ENCODE measurements at places on chromosomes 5 and 9.

DNA sequence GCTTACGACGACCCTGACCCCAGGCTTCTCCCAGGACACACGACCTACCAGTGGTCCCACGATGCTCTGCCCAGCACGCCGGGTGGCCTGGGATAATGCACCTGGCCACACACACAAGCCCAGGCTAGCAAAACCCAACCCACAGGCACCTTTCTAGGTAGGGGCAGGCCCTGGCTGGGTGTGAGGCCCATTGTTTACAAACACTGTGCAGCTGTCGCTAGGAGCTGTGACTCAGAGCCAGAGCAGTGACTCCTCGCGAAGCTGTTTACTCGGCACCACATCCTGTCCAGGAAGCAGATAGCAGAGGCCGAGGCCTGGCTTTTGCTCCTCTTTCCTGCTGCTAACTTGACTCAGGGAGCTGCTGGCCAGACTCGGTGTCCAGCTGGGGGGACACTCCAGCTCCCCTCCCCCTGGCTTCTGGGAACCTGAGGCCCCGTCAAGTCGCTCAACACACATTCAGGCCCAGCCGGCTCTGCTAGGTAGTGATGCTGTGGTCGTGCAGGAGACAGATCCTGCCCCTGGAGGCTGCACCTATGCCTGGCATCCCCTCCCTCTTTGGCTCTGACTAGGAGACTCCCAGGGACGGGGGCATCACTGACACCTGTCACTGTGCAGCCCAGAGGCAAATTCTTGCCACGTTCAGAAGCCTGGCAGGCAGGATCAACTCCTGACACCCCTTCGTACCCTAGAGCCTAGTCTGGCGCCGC is 12.8 kb upstream of the RALGDS start:
- DNase-seq: peak; percentile 66

DNA sequence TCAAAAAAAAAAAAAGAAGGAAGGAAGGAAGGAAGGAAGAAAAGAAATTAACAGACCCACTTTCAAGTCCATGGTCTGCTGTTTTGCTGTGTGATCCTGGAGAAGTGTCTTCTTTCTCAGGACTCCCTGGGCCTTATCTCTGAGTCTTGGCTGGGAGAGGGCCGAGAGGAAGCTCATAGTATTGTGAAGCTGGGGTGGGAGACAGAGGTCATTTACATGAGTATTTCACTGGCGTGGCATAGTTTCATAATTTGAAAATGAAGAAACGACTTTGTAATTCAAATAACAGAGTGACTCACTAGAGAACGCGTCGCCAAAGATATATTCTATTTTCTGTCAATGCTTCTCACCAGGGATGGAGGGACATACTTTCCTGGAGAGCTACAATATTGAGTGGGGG is 2.4 kb upstream of the C9orf50 start:
- no peak for DNase-seq

- no peak for DNase-seq
Observed at GRCh38 chr5:155974369-155974768, 352.6 kb upstream of the SGCD start.

DNA sequence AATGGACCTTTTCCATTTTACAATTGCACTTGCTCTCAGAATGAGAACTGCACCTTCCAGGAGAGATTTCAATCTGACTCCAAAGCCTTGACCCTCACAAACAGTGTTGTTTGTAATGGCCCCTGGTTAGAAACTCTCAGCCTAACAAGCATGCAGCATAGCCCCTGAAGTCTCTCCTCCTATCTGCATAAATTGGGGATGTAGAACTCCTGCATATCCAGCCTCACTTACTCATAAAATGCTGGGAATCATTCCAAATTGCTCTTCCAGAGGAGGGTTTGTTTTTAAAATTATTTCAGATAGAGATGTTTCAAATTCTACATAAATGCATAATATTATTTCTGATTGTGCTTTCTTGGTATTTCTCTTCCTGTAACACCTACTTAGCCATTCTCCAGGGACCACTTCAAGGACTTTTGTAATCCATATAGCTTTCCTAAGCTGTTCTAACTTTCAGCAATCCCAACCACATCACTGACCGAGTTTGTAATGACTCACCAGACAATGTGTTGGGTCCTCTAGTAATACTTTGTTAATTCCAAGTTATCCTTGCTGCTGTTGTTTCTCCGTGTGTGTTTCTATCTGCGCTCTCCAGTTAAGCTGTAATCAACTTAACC is 143.8 kb upstream of the CCDC152 start:
- DNase-seq: no peak

DNA sequence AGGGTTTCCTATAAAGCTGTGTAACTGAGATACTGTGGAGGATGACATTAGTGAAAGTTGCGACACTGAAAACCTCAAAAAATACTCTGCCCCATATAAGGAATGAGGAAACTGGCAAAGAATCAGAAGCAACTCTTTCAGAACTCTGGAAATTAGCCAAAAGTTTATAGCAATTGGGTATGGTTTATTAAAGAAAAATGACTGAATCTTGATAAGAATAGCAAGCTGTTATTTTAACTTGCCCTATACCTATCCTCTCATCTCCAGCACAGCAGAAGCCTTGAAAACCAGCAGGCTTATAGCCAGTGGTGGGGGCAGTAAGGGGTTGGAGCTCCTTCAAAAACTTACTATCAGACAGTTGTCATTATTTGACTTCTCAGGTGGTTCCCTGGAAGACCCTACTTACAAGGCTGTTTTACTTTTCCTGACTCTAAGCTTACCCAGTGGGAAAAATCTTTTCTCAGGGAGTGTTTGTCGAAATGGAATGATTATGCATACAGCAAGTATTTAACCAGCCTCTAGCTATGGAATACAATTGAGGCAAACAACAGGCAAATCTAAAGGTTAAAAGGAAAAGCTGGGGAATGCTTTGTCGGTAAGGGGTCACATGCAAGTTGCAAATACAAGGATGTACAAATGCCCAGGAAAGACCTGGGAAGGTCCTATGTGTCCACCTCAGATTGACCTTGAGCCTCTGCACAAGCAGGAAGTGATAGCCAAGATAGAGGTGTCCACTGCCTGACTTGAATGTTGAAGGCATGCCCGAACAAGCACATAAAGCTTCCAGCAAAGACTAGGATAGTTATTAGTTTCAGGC is 21.0 kb upstream of the FAM151B start:
- DNase-seq: no peak

GRCh38 chr9:104856413-104856941 is 71.5 kb downstream of the ABCA1 start:
- no peak for DNase-seq

GRCh38 chr5:149015126-149015525 is 47.7 kb downstream of the SH3TC2 start:
- DNase-seq: no peak

- DNase-seq: no peak
Observed at GRCh38 chr5:179411161-179411841, 66.0 kb upstream of the ADAMTS2 start.

DNA sequence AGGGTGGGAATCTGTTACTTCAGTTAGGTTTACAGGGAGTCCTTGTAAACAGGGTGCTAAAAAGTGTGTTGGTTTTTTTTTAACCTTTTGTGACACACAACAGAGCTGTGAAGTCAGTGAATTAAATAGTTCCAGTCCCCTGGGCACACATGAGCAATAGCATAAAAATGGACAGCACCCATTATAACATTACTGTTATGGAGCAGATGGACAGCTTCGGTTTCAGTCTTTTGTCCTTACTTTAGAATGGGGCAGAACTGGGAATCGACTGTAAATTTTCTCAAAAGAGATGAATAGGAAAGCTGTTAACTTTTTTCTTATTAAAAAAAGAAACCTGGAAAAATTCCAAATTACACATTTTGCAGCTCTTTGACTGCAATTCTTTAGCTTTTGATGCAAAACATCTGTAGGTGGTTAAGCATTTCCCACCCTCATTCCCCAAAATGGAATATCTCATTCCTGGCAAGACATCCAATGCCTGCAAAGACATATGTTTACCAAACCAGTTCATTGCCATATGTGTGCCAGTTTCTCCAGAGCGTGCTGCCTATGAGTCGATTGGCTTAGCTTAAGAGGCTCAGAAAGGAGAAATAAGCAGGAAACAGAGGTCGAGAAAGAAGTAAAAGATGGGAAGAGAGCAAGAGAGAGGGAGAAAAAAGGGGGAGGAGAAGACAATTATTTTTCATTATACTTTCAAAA is 212.3 kb upstream of the TMEM161B start:
- DNase-seq: no peak

GRCh38 chr5:142810081-142810480 is 39.9 kb downstream of the ARHGAP26 start:
- no peak for DNase-seq

GRCh38 chr9:114503009-114503408 is 2.3 kb downstream of the WHRN start:
- DNase-seq: no peak

- DNase-seq: no peak
Observed at GRCh38 chr5:131511934-131512333, 123.1 kb downstream of the RAPGEF6 start.

- DNase-seq: no peak
Observed at GRCh38 chr5:39648848-39649227, 224.1 kb upstream of the DAB2 start.

DNA sequence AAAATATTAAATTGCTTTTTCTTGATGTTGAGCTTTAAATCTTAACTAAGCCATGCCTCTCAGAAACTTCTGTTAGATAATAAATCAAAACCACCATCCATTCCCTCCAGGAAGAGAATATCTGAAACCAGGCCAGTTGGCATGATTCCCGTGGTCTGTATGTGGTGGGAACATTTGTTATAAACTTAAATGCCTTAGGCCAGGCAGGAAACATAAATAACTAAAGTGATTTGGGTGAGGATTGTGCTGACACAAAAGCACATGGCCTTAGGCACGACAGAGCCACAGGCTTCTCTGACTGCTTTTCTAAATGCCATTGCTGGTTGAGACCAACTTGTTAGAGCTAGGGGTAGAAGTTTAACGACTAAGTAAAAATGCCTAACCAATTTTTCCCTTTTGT is 255.9 kb downstream of the GABRG2 start:
- DNase-seq: no peak

GRCh38 chr5:33299621-33300208 is 141.1 kb upstream of the TARS1 start:
- DNase-seq: no peak

DNA sequence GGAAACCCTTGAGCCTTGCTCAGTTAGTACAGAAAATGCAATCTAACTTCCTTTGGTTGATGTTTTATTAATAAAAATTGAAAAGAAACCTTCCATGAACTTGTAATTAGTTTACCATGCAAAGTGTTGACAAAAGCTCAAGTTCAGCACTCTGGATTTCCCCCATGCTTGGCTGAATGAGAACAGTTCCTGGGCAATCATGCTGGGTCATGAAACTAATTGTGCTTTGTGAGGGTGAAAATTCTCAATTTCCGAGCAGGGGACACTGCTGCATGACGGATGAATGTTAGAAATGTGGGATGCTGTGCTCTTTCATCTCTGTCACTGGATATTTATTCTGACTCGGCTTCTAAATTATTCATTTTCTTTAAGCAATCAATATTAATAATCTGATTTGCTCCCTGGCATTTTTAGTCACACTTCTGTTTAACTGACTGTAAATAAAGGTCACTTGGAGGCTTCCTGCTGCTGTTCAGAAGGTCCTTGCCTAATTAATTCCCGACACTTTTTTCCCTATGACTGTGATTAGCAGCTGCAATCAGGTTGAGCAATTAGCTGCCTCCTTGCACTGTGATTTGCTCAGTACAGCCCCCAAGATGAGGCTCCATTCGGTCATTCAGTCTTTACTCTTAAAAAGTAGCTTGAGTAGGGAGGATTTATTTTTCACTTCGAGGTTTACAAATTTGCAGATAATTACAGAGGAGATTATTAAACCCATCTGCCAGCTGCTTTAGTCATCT is 678.1 kb upstream of the ZNF608 start:
- no peak for DNase-seq

DNA sequence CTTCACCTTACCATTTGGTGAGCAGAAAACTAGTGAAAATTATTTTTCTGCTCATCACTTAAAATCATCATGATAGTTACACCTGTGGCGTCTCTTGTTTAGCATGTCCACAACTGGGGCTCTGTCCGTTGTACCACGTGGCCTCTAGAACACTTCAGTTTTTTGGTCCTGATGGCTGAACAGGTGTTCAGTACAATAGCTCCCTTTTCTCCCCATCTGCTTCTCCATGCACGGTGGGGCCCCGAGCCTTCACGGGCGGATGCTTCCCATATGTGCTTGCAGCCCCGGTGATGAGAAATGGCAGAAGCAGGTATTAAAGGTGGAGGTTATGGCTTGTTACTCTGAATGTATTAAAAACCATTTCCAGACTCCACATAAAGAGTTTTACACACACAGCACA is 304.1 kb downstream of the CWC27 start:
- DNase-seq: no peak

GRCh38 chr5:67699560-67699959 is 503.0 kb upstream of the CD180 start:
- no peak for DNase-seq

DNA sequence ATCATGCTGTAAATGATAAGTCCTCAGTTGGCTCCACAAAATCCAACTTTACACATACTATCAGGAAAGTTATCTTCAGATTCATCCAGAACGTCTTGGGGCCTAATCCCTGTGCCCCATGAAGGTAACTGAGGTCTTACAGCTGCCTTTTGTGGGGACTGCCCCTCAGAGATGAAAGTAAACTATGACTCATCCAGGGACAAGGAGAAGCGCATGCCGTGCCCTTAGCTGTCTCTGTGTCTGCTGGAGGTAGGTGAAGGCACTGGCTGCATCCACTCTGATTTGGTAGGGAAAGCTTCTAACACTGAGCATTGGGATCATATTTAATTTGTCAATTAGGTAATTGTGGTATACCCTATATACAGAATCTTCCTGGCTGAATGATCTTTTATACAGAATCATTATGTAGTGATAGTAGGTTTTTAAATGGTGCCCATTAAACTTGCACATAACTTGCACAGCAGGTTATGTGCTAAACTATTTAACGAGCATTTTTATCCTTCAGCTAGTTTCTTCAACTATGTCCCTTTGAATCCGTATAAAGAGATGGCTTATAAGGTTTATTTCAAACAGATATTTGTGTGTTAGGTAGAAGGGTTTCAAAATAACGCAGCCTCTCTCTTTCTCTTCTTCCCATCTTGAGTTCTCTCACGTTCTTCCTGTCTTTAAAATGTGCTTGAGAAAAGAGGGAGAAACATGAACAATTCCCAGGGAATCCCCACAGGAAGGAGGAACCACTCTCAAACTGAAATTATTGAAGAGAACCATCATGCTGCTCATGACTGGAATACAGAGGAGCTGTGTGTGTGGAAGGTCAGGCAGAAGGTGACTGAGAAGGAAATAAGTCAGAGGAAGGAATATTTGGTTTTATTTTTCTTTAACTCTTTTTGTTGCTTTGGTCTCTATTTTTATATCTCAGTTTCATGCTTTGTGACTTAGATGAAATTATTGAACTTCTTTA is 250.9 kb downstream of the CD180 start:
- no peak for DNase-seq

GRCh38 chr9:33480106-33480505 is 6.4 kb upstream of the NOL6 start:
- no peak for DNase-seq

DNA sequence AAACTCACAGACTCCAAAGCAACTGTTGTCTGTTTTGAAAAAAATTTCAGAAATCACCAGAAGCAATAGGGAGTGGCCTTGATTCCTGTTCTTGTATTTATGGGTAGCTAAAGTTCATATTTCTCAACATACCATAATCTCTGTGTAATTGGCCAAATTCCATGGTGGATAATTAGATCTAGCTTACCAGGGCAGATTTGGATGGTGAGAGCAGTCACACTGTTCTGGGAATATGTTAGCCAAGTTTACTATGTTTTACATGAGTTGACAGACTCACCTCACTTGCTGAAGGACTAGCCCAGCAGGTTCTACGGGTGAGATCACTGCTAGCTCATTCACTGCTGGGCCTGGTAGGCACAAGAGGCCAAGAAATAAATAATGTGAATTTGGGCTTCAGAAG is 32.7 kb upstream of the CDKN2B start:
- DNase-seq: no peak
